ENCODE measurements at places on chromosomes 16 and 17.

GRCh38 chr17:11996722-11997146 is 541 bp downstream of the ZNF18 start:
- DNase-seq, result no peak

- DNase-seq, result no peak
These were observed 114.2 kb downstream of the DNAH9 start for GRCh38 chr17:11712456-11712855.

- peak; percentile 19 for DNase-seq
These were observed at the start of gene BEAN1 for GRCh38 chr16:66427036-66427860. Gene BEAN1 (plus strand): TSS chr16:66427295. CDS start chr16:66437677, 10,382 bp downstream.

DNA sequence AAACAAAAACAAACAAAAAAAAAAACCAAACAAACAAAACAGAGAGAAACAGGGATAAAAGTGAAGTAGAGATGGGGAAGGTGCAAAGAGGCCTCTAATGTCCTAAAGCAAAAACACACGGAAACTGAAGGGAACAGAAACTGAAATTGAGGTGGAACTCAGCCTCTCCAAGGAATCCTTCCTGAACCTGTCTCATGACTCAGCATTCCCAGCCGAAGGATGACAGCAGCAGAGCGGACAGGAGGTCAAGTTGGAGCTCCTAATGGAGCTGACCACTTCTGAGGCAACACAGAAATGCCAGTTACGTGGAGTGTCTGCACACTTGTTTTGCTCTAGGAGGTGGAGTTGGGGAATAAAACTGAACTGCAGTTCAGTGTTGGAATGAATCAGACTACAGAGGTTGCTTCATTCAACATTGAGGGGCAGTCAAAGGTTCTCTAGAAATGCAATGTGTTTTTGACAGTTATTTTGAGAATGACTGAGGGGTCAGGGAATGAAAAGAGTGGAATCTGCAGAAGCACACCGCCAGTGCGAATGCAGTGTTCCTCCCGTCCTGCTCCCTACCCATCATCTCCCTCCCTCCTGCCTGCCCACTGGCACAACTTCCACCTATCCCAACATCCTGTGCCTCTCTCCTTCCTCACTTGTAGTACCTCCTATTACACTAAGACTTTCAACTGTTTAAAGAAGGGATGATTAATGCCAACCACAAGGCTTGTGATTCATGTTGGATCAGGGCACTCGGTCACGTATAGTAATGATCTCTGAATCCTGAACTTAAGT is 6.3 kb downstream of the UBE2O start:
- DNase-seq, result peak; percentile 56

DNA sequence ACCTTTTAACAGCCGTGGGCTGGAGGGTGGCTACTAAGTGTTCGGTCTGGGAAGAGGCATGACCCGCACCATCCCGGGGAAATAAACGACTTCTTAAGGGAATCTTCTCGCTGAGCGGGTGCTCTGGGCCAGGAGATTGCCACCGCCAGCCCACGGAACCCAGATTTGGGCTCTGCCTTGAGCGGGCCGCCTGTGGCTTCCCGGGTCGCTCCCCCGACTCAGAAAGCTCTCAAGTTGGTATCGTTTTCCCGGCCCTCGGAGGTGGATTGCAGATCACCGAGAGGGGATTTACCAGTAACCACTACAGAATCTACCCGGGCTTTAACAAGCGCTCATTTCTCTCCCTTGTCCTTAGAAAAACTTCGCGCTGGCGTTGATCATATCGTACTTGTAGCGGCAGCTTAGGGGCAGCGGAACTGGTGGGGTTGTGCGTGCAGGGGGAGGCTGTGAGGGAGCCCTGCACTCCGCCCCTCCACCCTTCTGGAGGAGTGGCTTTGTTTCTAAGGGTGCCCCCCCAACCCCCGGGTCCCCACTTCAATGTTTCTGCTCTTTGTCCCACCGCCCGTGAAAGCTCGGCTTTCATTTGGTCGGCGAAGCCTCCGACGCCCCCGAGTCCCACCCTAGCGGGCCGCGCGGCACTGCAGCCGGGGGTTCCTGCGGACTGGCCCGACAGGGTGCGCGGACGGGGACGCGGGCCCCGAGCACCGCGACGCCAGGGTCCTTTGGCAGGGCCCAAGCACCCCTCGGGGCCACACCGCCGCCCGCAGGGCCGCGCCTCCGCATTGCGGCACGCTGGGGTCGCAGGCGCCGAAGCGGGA is 3.6 kb upstream of the CBX4 start:
- DNase-seq, result no peak

DNA sequence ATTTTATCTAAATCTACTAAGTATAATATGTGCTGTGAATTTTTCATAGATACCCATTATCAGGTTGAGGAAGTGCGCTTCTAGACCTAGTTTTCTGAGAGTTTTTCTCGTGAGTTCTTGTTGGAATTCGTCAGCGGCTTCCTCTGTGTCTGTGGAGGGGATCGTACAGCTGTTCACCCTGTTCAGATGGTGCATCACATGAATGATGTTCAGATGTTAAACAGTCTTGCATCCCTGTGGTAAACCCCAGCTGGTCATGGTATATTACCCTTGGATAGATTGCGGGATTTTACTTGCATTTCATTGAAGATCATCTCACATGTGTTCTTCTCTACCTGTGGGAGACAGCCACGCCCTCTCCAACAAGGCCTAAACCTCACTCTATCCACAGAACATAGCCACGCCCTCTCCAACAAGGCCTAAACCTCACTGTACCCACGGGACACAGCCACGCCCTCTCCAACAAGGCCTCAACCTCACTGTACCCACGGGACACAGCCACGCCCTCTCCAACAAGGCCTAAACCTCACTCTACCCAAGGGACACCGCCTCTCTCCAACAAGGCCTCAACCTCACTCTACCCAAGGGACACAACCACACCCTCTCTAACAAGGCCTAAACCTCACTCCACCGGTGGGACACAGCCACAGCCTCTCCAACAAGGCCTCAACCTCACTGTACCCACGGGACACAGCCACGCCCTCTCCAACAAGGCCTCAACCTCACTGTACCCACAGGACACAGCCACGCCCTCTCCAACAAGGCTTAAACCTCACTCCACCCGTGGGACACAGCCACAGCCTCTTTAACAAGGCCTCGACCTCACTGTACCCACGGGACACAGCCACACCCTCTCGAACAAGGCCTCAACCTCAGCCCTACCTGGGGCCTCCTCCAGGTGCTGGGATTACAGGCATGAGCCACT is 180.2 kb upstream of the CHMP6 start:
- DNase-seq, result peak; percentile 30

DNA sequence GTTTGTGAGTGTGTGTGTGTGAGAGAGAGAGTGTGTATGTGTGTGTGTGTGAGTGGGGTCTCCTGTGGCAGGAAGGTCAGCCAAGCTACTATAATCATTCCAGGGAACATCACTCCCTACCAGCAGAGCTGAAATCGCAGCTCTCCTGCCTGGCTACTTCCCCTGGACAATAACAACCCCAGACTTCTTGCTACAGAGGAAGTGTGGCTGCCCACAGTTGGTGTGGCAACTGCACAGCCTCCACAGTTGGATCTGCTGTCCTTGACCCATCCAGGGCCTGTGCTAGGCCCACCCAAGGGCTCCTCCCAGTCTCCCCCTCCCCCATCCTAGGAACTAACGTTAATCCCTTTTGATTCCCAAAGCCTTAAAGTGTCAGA is 1.5 kb downstream of the SLC13A5 start:
- no peak for DNase-seq

DNA sequence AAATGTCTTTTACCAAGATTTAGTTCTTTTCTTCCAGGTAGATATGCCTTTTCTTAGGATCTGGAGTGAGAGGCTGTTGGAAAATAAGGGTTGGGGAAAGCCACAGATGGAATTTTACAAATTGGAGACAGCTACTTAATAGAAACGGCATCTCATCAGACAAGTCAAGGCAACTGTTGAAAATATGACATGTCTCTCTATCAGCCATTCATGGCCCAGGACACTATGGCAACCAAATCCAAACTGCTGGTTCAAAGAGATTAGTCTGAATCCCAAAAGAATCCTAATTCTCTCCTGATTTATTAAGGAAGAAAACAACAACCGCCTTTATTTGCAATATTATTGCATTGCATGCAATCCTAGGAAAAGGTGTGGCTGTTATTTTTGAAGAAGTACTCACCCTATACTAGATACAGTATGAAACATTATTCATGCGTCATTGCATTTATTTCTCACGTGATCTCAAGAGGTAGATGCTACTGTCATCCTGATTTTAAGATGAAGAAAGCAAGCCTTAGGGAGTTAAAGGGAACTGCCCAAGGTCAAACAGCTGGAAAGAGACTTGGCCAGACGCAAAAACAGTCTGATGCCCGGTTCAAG is 12.6 kb upstream of the CEP20 start:
- no peak for DNase-seq

DNA sequence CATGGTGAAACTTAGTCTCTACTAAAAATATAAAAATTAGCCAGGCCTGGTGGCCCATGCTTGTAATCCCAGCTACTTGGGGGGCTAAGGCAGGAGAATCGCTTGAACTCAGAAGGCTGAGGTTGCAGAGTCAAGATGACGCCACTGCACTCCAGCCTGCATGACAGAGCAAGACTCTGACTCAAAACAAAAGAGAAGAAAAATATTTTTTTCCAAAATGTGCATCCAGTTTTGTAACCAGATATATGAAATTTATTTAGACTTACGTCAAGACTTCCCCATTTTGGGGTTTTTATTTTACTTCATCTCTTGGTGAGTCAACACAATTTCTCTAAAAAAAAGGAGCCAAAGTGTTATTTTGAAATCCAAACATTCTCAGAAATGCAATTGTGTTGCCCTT is 5.5 kb upstream of the TM4SF5 start:
- DNase-seq, result no peak

DNA sequence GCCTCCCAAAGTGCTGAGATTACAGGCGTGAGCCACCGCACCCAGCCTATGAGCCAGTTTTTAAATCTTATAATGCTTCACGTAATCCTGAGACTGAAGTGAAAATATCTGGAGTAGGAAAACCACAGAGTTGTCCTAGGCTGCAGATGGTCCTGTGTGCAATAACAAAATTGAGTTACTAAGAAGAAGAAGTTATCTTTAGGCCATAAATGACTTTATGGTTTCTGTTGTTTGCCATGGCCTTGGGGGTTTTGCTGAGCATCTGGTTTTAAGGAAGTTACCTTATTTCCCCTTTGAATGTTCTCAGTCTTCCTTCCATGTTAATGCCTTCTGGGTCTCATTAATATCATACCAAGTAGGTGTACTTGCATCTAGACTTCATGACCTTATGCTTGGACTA is 16.5 kb downstream of the NMT1 start:
- DNase-seq, result no peak

DNA sequence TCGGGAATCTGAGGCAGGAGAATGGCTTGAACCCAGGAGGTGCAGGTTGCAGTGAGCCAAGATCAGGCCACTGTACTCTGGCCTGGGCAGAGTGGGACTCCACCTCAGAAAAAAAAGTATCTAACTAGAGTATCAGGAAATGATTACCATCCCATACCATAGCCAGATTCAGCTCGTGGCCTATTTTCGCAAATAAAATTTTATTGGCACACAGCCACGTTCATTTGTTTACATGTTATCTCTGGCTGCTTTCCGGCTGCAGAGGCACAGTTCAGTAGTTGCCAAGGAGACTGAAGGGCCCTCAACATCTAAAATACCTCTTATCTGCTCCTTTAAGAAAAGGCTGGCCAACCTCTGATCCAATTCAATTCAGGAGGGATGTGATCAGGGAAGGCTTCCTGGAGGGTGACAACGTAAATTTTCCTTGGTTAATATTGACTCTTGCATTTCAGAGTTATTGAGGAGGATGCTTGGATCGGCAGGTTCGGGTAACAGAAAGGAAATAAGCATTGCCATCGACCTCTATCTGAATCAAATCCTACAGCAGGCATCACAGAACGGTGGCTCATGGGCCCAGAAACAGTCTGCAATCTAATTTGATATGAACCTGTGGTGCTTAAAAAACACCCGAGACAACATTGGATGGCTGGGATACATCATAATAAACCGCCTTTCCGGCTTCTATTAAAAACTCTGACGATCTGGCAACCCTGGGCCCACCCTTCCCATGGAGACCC is 73.8 kb downstream of the XYLT1 start:
- no peak for DNase-seq

DNA sequence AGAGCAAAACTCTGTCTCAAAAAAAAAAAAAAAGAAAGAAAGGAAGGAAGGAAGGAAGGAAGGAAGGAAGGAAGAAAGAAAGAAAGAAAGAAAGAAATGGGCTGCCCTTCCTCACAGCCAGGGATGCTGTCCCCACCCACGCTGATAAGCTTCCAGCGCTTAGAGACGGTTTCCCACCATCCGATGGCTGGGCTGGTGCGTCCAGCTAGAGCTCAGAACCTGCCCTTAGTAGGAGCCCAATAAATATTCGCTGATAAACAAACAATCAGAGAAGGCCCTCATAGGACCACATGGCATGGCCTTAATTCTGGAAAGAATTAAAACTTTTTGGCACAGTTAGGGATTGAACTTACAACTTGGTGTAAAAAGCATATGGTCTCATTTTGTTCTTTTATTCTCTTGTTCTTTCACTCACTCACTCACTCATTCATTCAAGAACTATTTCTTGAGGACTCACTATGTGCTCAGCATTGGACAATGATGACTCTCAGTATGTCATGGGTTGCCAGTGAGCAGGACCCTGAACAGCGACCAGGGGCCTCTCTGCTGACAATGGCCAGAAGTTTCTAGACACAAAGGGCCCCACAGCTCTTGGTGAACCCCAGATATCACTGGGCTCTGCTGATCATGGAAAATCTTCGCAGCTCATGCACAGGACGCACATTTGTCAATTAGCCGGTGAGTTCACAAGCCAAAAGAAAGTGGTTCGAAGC is 32.5 kb upstream of the TNRC6C start:
- no peak for DNase-seq

DNA sequence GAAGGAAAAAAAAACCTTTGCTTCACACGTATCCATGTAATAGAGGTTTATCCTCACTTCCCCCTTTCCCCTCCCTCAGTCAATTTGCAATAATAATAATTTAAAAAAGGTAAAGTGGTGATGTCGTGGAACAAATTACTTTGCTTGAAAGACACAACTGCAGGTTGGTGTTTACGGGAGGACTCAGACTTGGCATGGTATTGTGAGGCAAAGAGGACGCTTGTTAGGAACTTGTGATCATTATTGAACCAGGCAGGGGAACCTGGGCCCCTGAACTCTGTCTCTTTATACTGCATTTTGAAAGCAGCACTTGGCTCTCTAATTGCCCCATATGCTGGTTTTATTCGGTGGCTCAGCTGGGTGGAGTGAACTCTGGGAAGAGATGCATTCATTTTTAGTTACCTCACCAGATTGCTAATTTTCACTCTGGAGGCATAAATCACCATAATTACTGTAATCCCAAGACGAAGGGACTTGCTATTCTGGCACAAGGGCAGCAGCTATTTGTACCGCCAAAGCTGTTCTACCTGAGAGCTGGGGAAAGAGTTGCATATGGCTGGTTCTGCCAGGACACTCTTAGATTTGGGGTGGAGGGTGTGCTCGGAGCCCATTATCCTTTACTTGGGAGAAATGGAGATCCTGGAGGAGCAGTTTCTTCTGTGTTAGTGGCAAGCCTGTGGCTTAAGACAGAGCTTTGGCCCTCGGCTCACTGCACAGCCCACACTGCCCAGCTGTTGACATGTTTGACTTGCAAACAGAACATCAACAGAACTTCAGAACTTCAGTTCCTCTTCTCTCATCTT is 5.7 kb upstream of the DHX8 start:
- DNase-seq, result no peak

GRCh38 chr16:2157480-2158261 is 2.1 kb downstream of the TRAF7 start:
- DNase-seq, result no peak
